ENCODE measurements at places on chromosomes 6 and 20. TPM values are rescaled to one million over a fixed set of nuclear protein-coding genes. Genes with fewer than 3 reads are reported as not detected.

TUBB1 gene
- total RNA-seq, result 0.58 TPM

RPS6KA2 gene
- total RNA-seq, result 34.7 TPM

BLTP3A gene
- 10.5 TPM for total RNA-seq

RIPPLY2 gene
- total RNA-seq, result 0.26 TPM

PTPRT gene
- total RNA-seq, result 1.9 TPM

ARFRP1 gene
- 17.9 TPM for total RNA-seq

CALHM4 gene
- total RNA-seq, result not detected

FABP7 gene
- total RNA-seq, result 0.63 TPM

CEP43 gene
- 37.8 TPM for total RNA-seq

CD24 gene
- total RNA-seq, result 283 TPM

CST2 gene
- total RNA-seq, result not detected

GSTA4 gene
- total RNA-seq, result 57.2 TPM

TXLNB gene
- total RNA-seq, result 8.0 TPM

CBFA2T2 gene
- 16.0 TPM for total RNA-seq

ADGRG6 gene
- total RNA-seq, result 124 TPM

OR2B6 gene
- total RNA-seq, result not detected

ADTRP gene
- 7.4 TPM for total RNA-seq

BPI gene
- 0.32 TPM for total RNA-seq

NRSN1 gene
- total RNA-seq, result 0.90 TPM

CPXM1 gene
- 46.9 TPM for total RNA-seq

HMGA1 gene
- 12.4 TPM for total RNA-seq

IMPG1 gene
- 0.21 TPM for total RNA-seq

KCNK5 gene
- total RNA-seq, result 2.3 TPM

TAB2 gene
- 78.3 TPM for total RNA-seq

FAXC gene
- total RNA-seq, result 19.4 TPM

TPBG gene
- 27.0 TPM for total RNA-seq

LAMA2 gene
- 190 TPM for total RNA-seq

HLA-DOA gene
- 2.7 TPM for total RNA-seq

TNFRSF6B gene
- total RNA-seq, result 0.42 TPM

CLDN20 gene
- total RNA-seq, result not detected

TRIM26 gene
- 13.6 TPM for total RNA-seq

TPX2 gene
- 22.7 TPM for total RNA-seq

PACRG gene
- 5.6 TPM for total RNA-seq

POU5F1 gene
- 3.0 TPM for total RNA-seq

PRSS35 gene
- 47.9 TPM for total RNA-seq

TRIM15 gene
- total RNA-seq, result not detected

VNN1 gene
- total RNA-seq, result 0.63 TPM

C6orf52 gene
- not detected for total RNA-seq

TMEM14C gene
- total RNA-seq, result 90.4 TPM

RBM38 gene
- 19.5 TPM for total RNA-seq

UBE2J1 gene
- 58.7 TPM for total RNA-seq

PHACTR1 gene
- total RNA-seq, result 4.3 TPM

ESR1 gene
- 6.9 TPM for total RNA-seq

OVOL2 gene
- total RNA-seq, result 3.9 TPM

GNRH2 gene
- total RNA-seq, result not detected

OR12D1 gene
- not detected for total RNA-seq

ZSCAN9 gene
- 19.2 TPM for total RNA-seq

KCNG1 gene
- 5.6 TPM for total RNA-seq

TCF15 gene
- total RNA-seq, result 0.42 TPM

LHFPL5 gene
- total RNA-seq, result not detected

FAM209A gene
- total RNA-seq, result not detected

PRELID3B gene
- total RNA-seq, result 57.2 TPM
